Cortex of kidney (tissue), 1 donor: ENCODE measurements at places on chromosomes 12 and 14.

GRCh38 chr12:86774841-86775388 lies 518.7 kb upstream of the MGAT4C start:
- no peak for DNase-seq

- no peak for DNase-seq
These were observed 191.5 kb upstream of the C14orf180 start for GRCh38 chr14:104388011-104388521.

- no peak for DNase-seq
These were observed 21.8 kb upstream of the DHRS4 start for GRCh38 chr14:23931721-23932289.

DNA sequence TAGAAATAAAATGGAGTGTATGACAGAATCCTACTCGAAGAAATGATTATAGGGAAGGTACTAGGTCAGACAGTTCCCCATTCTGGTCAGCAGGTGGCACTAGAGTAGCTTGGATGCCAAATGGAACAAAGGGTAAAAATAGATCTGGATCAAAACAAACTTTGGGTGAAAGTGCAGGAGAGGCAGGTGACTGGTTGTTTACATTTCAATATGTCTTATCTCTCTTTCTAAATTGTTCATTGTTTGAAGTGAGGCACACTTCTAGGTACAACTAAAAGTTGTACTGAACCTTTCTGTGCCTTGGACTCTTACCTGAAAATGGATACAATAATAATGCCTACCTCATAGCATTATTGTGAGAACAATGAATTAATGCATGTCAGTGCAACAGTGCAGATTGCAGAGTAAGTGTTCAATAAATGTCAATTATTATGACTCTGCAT lies 62.0 kb upstream of the OSBPL8 start:
- DNase-seq = no peak

DNA sequence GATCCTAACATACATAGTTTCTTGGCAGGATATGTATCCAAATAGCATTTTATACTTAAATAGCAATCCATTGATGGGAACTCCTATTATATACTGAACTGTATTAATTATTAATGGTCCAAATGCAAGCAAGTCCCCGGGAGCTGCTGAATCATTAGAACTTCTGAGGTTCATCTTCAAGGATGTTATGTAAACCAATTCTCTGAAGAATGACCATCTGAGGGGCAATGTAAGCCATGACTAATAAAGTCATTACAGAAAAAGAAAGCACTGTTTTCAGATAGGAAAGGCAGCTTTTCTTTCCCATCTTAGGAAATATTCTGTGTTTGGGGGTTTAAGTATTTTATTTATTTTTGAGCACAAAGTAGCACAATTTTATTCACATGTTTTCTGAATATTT lies 166.1 kb upstream of the SLC16A7 start:
- DNase-seq = no peak

DNA sequence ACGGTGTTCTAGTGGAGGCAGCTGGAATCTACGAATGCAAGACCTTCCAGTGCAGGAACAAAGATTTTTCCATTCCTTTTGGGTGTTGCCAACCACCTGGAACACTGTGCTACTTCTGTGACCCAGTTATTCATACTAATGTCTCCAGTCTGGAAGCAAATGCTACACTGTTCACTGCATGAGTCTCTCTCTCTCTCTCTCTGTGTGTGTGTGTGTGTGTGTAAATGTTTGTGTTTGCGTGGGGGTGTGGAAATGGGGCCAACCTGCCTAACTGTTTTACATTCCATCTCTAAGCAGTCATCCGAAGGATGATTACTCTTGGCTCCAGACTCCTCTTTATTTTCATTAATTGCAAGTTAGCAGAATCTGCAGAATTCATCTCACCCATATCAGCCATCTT lies 29.9 kb upstream of the YBX3 start:
- no peak for DNase-seq

DNA sequence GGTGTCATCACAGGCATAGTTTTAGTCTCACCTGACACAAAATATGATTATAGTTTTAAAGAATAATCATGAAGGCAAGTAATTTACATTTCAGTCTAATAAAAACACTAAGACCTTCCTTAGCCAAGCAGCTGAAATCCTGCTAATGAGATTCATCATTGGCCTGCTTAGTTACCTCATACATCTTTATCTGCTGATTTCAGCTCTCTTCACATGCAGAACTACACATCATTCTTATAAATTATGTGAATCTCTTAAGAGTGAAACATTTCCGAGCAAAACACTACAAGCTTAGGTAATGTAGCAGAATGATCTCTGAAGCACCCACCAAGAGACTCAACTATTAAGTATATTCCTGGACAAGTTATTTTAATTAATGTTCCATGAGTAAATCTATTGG lies 198.1 kb downstream of the DPY19L2 start:
- no peak for DNase-seq

DNA sequence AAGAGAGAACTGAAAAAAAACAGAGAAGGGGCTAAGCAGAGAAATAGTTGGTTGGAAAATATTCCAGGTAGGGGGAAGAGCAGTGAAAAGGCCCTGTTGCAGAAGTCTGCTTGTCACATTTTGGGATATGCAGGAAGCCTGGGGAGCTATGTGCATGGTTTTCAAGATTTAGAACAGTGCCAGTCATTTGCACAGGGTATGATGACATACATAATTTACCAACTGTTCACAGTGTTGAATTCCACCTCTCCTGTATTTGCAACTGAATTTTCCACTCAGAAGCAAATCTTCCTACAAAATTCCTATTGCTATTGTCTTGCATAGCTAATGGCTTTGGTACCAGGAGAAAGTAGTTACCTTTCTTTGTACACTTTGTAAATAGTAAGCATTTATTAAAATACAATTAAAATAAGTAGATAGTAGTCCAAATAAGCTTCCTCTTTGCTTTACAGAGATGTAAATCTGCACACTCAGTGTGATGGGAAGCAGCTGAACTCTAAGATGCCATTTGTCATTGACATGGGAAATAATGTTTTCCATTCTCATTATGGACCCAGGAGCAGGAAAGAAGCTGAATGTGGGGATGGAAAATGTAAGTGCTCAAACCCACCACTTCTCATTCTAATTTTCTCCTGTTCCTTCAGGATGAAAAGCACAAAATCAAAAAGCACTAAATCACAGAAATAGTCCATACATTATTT lies 177.4 kb downstream of the BTG1 start:
- DNase-seq = no peak

DNA sequence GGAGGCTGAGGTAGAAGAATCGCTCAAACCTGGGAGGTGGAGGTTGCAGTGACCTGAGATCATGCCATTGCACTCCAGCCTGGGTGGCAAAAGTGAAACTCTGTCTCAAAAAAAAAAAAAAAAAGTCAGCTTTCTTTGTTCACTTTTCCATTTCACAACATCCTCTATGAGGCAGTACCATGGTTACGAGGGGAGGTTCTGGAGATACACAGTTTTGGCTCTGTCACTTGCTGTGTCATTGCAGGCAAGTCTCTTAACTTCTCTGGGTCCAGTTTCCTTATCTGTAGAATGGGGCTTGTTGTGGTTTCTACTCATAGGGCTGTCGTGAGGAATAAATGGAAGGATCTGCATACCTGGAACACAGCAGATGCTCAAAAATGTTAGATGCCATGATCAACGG lies 75.6 kb upstream of the SLC24A4 start:
- no peak for DNase-seq

DNA sequence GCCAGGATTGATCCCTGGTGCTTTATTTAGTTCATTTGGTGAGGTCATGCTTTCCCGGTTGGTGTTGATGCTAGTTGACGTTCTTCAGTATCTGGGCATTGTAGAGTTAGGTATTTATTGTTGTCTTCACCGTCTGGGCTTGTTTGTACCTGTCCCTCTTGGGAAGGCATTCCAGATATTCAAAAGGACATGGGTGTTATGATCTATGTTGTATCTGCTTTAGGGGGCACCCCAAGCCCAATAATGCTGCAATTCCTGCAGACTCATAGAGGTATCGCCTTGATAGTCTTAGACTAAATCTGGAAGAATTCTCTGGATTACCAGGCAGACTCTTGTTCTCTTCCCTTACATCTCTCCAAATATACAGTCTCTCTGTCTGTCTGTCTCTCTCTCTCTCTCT lies 42.1 kb downstream of the AK7 start:
- DNase-seq = no peak

DNA sequence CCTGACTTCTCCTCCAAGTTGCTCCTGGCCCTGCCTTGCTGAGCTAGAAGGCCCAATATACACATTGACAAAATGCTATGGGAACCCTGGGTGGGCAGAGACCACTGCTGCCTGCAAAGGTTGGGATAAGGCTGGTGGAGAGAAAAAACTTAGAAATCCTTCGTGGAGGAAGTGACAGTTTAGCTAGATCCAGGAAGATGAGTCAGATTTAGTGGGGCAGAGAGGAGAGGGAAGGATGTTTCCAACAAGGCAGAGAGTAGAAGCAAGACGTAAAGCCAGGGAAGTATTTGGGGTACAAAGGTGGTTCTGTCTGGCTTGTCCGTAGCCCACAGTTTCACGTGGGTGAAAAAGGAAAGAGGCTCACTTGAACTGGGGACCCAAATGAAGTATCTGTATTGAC lies 69.0 kb upstream of the CLMN start:
- DNase-seq = no peak

DNA sequence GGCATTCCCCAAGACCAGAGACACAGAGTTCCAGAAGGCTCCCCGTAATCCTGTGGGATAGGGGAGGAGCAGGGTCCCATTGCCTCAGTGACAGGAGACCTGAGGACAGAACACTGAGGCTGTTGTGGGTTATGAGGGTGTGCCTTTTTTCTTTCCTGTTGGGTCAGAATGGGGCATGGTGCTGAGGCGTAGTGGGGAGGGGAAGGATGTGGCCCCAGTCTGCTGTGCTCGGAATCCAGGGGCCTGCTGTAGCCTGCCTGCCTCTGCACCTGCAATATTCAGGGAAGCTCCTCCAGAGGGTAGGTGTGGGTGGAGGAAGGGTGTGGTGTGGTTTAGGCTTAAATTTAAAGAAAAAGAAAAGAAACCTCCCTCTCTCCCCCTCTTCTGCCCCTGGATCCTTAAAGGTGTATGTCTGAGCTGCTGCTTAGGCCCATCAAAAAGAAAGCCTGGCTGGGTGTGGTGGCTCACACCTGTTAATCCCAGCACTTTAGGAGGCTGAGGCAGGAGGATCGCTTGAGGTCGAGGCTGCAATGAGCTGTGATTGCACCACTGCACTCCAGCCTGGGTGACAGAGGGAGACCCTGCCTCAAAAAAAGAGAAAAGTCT lies 18.7 kb downstream of the PLEKHG3 start:
- DNase-seq = no peak

DNA sequence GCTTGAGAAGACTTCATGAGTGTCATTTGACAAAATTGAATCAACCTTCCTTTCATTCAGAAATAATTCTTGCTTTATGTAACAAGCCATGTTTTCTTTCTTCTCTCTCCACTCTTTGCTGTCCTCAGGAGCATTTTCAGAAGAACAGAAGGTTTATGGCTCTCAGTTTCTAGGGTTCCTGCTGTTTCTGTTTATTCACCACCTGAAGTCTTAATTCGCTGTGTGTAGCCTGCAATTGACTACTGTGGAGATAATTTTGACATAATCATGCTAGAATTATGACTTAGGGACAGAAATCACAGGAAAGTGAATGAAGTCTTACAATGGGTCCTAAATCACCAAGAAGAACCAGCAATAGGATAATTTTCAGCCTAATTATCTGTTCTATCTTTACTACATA lies 7.2 kb upstream of the PLEKHG7 start:
- no peak for DNase-seq

- DNase-seq = no peak
These were observed 33.1 kb upstream of the G2E3 start for GRCh38 chr14:30525833-30526232.

DNA sequence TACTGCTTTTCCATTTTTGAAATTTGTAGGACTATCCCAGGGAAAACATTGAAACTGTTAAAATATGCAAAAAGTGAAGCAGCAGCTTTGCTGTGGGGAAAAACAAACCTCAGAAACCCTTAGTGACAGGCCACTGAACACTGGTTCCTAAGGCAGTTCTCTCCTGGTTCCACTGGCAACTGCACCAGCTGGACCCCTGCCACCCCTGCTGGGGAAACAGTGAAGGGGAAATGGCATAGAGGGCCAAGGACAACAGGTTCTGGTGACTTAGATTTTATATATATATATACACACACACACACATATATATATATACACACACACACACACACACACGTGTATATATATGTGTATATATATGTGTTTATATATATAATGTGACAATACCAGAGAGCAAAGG lies 16.2 kb upstream of the KRT7 start:
- no peak for DNase-seq

DNA sequence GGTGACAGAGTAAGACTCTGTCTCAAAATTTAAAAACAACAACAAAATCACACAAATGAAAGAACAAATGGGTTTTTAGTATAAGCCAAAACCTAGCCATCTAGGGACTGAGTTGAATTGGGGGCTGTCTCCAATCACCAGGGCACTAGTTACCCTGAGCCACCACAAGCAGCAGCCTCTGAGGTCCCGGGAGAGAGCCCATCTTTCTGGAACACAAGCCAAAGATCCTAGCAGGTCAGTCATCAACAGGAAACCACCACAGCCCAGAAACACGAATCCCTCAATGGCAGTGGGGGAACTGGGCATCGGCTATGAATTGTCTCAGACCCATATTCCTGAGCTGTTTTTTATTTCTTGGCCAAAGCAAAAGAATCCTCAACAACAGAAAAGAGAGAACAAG lies 75.3 kb downstream of the KDM2B start:
- no peak for DNase-seq

- DNase-seq = no peak
These were observed 178.8 kb downstream of the CEP128 start for GRCh38 chr14:80762641-80763228.

DNA sequence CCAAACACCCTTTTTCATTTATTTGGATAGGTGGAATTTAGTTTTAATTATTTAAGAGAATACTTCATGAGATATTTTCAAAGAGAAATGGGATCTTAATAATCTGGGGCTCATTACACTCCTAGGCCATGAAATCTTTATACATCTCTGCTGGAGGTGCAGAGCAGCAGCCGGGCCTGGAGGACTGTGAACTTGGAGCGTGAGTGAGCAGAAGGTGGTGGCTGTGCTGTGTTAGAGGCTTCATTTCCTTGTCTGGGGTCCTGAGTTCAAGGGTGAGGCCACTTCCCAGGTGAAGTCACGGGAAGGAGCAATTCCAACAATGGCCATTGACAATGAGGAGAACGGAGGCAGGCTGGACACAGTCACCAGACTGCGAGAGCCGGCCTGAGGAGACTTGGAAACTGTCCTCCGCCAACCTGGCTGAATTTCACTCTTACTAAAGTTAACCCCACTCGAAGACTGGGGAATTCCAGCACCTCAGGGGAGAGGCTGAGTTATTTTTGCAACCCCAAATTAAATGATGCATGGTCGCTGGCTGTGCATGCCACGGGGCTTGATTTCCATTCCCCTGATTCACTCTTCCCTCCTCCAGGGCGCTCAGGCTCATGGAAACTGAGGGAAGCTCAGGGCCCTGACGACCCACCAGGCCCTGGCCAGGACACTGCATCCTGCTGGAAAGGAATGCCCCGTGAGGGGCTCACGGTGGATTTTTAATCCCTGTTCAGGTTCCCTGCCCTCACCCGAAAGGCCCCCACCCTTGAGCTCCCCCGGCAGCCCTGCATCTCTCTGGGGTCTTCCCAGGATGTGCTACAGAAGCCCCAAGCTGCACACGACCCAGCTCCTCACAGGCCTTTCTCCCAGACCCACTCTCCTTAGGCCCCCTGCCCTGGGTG lies 22.6 kb upstream of the TRAF3 start:
- DNase-seq = no peak

GRCh38 chr12:68932128-68932960 lies 627 bp downstream of the CPM start:
- no peak for DNase-seq

GRCh38 chr12:3469711-3470110 lies 21.3 kb upstream of the PRMT8 start:
- DNase-seq = no peak

GRCh38 chr14:95548328-95548929 lies 13.6 kb downstream of the GLRX5 start:
- DNase-seq = no peak
